ENCODE measurements at places on chromosomes 1 and 21.

GRCh38 chr1:244362476-244362875 is 89.2 kb downstream of the ADSS2 start:
- DNase-seq, result no peak

GRCh38 chr21:31838586-31839355 is 34.0 kb upstream of the HUNK start:
- DNase-seq, result no peak

- DNase-seq, result peak; percentile 76
These were observed 436.4 kb downstream of the PLA2G4A start for GRCh38 chr1:187264995-187265602.

GRCh38 chr1:31871703-31872102 is 55.9 kb upstream of the SPOCD1 start:
- no peak for DNase-seq

DNA sequence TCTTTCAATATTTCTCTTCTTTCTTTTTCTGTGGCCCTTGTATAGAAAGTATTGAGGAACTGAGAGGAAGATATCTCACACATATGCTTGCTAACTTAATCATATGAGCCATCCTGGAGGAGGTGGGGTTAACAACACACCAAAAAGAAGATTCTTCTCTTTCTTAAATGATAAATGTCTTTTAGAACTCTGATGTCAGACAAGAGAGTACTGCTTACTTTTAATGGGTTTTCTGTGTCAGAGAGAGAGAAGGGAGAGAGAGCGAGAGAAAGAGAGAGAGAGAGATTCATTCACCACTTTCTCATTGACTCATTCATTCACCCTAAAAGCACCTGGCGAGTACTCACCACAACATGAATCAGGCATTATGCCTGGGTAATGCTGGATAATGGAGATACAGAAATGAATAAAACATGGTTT is 250.3 kb upstream of the SGIP1 start:
- DNase-seq, result no peak

- no peak for DNase-seq
These were observed 598.4 kb downstream of the ADGRL2 start for GRCh38 chr1:82399093-82399492.

DNA sequence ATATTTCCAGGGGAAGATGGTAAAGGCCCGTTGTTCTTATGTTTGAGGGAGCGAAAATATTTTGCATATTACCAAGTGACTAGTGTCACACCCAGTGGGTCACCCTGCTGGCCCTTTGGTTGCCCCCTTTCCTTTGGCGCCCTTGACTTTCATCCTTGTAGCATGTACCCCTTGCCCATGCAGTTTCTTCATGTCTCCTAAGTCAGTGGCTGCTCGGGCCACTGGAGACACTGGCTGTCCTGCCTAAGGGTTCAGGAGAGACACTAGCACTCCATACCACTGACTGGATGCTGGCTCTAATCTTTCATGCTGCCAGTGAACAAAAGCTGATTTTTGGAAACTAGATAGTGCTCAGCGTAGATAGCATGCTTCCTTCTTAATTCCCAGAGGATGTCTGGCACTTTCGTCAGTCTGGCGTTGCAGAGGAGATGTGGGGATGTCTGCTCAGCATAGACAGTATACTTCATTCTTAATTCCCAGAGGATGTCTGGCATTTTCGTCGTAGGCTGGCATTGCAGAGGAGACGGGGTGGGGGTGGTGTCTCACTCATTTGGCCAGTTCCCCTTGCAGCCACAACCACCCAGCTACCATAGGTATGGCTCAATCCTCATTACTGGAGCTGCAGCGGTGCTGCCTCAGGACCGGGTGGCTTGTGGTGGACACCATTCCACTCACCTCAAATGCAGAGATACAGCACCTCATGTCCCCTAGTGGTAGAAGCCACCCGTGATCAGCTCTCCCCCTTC is 770.9 kb upstream of the TPTE start:
- DNase-seq, result no peak

DNA sequence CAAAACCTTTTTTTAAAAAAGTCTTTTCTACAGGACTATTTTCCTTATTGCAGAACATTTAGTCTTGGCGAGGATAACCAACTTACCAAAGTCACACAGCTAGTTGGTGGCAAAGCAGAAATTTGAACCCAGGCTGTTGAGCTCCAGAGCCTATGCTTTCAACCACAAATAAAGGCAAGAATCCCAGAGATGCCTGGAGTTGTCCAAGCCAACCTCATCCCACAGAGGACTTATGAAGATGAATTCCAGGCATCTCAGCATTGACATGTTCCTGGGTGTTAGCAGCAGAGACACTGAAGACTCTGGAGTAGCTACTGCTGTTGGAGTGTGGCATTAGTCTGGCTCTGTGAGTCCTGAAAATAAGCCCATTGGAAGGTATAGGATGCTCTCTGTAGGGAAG is 287.6 kb upstream of the C1orf105 start:
- no peak for DNase-seq

GRCh38 chr1:24195874-24196273 is 8.8 kb upstream of the IFNLR1 start:
- DNase-seq, result no peak

- no peak for DNase-seq
These were observed 170.5 kb downstream of the PTPRU start for GRCh38 chr1:29406814-29407213.

DNA sequence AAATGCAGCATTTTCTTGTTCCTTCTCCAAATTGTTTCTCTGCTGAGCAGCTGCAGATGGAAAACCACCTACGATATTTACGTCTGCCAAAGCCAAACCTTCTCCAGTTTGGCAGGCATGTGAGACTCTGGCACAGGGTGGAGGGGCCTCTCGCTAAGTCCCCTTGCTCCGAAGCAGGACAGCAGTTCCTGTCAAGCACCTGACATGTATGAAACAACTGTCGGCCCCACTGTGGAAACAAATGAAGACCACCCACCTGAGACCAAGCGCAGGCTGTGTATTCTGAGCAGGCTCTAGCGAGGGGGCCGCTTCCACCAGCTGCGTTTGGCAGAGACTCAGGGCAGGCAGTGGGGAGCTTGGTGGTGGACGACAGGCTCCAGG is 74.7 kb downstream of the RIPK4 start:
- no peak for DNase-seq

- DNase-seq, result no peak
These were observed 116.3 kb upstream of the ERG start for GRCh38 chr21:38614558-38614957.

DNA sequence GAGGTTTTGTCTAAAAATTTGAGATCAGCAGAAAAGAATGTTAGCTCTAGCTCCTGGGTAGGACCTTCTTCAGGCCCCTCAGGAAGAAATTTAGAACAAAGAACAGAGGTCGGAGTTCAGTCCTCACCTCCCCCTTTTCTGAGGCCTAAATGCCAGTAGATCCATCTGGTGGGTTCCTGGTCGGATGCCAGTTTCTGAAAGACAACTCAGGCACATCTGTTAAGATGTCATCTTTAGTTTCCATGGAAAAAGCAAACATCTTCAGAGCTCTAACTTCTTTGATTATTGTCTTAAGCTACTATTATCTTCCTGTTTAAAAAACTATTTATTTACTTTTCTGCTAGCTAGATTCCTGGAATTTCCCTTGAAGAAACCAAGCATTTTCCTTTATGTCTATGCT is 37.1 kb upstream of the USP25 start:
- DNase-seq, result no peak

GRCh38 chr1:147152772-147153171 is 19.5 kb downstream of the PRKAB2 start:
- no peak for DNase-seq

GRCh38 chr1:42824481-42825035 is 7.4 kb upstream of the SVBP start:
- DNase-seq, result no peak

- no peak for DNase-seq
These were observed 342 bp downstream of the DDOST start for GRCh38 chr1:20660847-20661206.

DNA sequence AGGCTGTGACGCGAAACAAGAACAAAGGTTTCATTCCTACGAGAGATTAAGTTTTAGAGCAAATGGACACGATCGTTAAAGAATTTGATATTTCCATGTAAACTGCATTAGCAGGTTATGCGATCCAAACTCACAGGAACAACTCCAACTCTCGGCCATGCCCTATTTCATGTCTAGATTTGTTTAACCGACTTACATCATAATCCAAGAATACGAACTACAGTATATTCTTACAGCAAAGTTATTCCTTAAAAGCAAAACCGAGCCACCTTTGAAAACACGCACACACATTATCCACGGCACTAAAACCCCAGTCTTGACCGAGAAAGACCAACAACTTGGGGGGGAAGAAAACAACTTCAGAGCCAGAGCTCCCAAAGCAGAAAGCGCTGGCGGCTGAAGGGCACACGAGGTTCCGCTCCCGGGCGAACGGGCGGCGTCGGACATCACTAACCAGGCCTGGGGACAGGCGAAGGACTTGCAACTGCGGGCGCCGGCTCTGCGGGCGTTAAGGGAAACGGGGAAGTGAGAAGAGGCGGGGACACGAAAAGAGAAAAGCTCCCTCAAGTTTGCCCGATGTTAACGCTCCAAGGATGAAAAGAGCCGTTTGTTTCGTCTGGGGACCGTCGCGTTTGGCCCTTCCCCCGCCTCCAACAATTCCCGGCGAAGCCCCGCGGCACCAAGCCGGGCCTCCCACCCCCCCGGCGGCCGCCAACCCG is 690 bp downstream of the B3GALNT2 start:
- peak; percentile 57 for DNase-seq

DNA sequence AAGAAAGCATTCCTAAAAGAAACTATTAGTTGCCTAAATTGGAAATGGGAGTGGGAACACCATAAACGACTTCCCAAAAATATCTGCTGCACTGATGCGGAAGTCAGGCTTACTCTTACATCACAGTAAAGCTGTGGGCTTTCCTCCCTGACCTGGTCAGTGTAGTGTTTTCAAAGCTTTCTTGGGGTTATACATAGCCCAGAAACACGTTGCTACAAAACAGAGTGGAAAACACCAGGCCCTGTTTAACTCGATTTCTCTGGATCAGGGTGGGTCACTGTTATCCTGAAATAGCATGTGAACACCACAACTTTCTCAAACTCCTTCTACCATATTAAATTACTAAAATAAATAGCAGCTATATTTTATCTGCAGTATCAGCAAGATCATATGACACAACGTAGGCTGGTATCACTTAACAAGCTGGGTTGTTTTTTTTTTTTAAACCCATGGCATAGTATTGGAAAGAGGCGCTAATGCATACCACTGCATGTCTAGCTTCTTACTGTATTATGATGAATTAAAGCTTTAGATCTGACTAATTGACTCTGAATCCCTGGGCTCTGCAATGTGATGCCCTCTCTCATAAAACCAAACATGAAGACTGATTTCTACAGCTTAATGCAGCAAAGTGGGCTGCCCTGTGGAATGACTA is 184.6 kb downstream of the TGFB2 start:
- DNase-seq, result no peak

- DNase-seq, result no peak
These were observed 708 bp upstream of the ZNF362 start for GRCh38 chr1:33255347-33256220.

GRCh38 chr1:114033961-114034360 is 54.7 kb downstream of the OLFML3 start:
- DNase-seq, result no peak

DNA sequence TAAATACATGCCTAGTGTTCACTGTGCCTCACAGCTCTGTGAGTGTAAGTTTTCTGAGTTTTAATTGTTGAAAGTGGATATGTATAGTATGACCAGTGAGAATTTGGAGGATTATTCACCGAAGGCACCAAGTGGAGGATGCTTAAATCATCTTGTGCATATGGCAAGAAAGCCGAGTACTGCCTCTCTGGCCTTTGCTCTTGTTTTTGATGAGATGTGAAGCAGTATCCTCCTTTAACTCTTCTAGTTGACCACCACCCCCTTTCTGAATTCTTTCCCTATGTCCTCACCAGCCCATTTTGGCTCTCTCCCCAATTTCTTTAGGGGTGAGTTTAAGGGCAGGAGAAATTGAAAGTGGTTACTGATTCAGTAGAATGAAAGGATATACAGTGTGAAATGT is 130.4 kb downstream of the SYT2 start:
- no peak for DNase-seq

DNA sequence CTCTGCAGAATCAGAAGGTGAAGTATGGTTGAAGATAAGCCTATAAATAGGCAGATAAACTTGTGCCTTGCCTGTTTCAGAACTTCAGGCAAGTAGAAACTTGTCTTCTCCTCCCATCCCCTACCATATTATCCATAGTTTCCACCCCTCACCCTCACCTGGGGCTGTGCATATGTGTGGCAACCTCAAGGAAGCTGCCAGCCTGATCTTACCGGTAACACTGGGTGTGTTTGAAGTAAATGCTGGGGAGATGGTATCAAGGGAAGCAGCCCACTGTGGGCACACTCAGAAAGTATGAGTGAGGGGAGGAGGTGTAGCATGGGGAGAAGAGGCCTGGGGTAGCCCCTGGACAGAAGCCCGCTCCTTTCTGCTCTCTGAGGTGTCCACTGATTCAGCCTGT is 14.5 kb downstream of the VANGL2 start:
- no peak for DNase-seq

DNA sequence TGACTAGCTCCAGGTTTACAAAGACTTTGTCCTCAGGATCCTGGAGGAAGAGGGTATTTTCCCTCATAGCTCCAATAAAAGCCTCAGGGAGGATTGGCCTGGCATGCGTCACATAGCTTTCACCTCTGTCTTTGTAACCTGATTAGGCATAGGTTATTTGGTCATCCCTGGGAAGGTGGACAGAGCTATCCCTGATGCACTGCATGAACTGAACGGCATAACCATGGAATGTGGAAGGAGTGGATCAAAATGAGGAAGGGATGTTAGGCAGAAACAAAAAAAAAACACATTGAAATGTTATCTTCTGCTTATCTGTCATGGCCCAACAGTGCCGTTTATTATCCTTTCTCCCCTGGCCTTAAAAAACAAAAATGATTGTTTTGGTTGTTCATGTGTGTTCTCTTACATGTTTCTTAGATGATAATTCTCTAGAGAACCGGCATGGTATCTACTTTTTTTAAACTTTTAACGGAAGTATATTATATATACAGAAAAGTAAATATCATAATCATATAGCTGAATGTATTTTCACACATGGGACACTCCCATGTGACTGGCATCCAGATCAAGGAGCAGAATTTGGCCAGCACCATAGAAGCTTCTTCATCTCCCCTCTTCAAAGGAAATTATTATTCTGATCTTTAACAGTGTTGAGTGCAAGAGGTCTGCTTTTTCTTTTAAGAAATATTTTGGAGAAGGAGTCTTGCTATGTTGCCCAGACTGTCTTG is 85.3 kb downstream of the RPS6KC1 start:
- DNase-seq, result no peak

DNA sequence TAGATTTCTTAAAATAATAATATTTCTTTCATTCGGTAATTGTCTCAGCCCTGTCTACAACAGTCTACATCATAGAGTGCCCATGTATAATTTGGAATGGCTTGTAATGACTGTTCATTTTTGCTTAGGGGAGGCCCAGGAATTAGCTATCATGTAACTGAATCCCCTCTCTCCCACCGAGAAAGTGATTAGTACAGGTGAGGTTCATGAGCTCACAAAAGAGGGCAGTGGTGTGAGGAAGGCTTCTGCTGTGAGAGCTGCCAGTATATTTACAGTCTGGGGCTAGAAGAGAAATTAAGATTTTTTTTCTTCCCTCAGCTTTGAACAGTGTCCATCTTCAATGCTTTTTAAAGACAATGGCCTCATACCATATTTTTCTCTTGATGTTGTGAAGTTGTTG is 340.7 kb downstream of the ADGRL2 start:
- no peak for DNase-seq

- no peak for DNase-seq
These were observed 96.0 kb upstream of the DUSP10 start for GRCh38 chr1:221837896-221838295.

Measured in NCI-H460 (cell line).